Stimulated activated CD8-positive, alpha-beta memory T cell treated with anti-CD3 and anti-CD28 coated beads, Interleukin-7, amount 100 ng/mL, for 48 hours (primary cell): ENCODE measurements at places on chromosomes 4 and X.

- DNase-seq: no peak
Measured at GRCh38 chr4:3344596-3344995, 51.8 kb downstream of the RGS12 start.

GRCh38 chr4:95105983-95106382 is 348.2 kb downstream of the BMPR1B start:
- DNase-seq: no peak

GRCh38 chr4:113646442-113646822 is 115.1 kb downstream of the CAMK2D start:
- DNase-seq: no peak

GRCh38 chr4:6988016-6988715 is 55.0 kb upstream of the TADA2B start:
- no peak for DNase-seq

DNA sequence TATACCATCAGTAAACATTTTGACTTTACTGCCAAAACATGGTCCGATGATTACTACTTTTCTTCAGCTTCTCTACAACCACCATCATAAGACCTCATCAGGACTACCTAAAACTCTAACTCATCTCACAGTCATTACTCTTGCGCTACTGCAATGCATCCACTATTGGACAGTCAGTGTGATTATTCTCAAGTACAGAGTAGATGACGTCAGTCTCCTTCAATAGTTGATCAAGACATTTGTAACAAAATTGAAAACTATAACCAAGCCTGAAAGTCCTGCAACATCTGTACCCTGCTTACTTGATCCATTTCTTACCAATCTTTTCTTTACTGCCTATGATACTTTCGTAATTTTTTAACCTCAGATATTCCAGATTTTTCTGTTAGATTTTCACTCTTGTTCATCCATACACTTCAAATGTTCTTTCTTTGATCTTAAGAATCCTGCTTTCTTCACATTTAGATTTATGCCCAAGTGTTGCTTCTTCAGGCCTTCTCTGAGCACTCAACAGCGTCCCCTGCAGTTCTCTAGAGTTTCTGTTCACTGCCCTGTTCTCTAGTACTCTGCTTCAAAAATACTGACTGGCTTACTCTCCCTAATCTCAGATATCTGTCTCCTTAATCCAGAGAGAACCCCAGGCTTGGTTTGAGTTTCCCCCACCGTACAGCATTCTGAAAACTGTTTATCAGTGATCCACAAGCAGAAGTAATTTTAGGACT is 1517.6 kb downstream of the STIM2 start:
- no peak for DNase-seq

GRCh38 chr4:38762560-38762959 is 20.2 kb downstream of the TLR10 start:
- no peak for DNase-seq

- no peak for DNase-seq
Measured at GRCh38 chr4:94525993-94526728, 74.4 kb downstream of the PDLIM5 start.

- no peak for DNase-seq
Measured at GRCh38 chr4:25308306-25308705, 4.3 kb upstream of the ZCCHC4 start.

DNA sequence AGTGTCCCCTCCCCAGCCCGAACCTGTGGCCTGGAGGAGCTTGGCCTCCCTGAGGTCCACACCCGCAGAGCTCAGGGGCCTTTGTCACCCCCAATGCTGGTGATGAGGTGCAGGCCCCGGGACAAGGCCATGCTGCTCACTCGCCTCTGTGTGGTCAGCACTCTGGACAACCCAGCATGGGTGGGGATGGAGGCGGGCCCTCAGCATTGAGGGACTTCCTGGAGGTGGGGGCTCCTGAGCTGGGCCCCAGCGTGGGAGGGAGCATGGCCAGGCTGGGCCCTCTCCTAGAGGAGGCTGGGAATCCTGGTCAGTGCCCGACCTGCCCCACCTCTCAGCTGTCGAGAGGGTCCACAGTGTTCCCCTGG is 30.6 kb downstream of the TACC3 start:
- DNase-seq: no peak

GRCh38 chrX:38124000-38124399 is 96.7 kb downstream of the SRPX start:
- DNase-seq: no peak

DNA sequence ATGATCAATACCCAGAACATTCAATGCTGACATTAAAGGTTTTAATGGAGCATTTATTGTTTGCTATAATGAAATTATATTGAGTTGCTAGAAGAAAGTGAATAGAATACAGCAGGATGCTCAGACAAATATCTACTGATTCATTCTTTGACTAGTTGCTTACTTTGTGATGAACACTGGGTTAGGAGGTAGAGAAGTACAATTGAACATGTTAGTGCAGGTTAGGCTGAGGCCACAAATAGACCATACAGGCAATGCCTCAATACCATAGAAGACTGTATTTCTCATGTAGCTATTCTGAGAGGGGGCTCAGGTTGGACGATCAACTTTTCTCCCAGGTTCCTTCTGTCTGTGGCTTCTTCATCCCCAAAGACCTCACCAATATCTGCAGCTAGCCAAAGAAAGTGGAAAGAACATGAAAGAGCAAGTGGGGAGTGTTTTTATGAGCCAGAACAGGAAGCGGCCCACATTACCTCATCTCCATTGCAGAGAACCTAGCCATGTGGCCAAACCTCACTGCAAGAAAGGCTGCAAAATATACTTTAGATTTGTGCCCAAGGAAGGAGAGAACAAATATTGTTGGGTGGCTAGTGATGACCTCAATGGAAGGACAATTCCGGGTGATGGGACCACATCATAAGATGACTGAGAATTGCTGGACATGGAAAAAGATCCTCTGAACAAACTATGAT is 180.3 kb upstream of the GATB start:
- no peak for DNase-seq

DNA sequence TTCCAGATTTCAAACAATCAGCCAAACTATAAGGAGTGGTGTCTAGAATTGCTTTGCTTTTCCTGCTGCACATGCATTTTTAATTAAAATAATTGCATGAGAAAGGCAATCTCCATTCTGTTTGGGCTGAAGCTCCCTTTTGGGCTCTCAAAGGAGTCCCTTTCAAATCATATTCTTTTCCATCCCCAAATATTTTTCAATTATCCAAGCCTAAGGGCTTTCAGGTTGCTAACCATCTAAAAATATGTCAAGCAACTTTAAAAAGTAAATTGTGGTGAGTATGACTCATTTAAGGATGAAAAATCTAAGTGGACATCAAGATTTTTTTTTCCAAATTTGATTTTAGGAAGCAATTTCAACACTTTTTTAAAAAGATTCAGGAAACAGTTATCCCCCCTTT is 28.4 kb downstream of the PIR start:
- no peak for DNase-seq

- no peak for DNase-seq
Measured at GRCh38 chrX:139825618-139826017, 107.2 kb downstream of the ATP11C start.

- DNase-seq: no peak
Measured at GRCh38 chr4:110208419-110208818, 10.0 kb upstream of the ELOVL6 start.

DNA sequence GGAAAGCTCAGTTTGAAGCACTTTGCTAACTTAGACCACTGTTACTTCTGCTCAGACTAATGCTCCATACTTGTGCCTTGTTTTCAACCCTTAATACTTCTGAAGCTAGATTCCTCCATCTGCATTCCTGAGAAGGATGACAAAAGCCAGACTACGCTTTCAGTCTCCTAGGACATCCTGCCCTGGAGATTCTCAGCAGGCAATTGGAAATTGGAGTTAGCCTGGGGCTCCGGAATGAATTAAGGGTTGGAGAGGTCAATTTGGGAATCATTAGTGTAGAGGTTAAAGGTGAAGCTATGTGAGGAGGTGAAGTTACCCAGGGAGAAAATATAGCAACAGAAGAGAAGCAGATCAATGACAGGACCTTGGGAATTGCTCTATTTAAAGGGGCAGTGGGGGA is 215.9 kb upstream of the MBNL3 start:
- DNase-seq: no peak

DNA sequence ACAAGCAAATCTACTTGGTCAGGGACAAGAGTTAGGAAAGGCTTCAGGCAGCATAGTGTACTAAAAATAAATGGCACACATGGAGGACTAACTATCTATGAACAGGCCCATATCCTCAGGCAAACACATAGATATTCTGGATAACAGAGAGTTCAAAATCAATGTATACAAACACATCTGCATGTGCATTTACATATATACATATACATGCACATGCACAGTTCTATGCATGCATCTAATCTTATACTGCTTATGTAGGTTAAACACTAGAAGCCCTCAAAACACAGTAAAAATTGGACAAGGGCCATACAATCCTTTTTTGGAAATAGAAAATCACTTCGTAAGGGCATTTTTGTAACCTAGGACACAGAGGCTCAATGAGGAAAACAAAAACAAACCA is 458.0 kb upstream of the CXorf51B start:
- no peak for DNase-seq

- no peak for DNase-seq
Measured at GRCh38 chr4:65918872-65919271, 248.6 kb upstream of the EPHA5 start.

DNA sequence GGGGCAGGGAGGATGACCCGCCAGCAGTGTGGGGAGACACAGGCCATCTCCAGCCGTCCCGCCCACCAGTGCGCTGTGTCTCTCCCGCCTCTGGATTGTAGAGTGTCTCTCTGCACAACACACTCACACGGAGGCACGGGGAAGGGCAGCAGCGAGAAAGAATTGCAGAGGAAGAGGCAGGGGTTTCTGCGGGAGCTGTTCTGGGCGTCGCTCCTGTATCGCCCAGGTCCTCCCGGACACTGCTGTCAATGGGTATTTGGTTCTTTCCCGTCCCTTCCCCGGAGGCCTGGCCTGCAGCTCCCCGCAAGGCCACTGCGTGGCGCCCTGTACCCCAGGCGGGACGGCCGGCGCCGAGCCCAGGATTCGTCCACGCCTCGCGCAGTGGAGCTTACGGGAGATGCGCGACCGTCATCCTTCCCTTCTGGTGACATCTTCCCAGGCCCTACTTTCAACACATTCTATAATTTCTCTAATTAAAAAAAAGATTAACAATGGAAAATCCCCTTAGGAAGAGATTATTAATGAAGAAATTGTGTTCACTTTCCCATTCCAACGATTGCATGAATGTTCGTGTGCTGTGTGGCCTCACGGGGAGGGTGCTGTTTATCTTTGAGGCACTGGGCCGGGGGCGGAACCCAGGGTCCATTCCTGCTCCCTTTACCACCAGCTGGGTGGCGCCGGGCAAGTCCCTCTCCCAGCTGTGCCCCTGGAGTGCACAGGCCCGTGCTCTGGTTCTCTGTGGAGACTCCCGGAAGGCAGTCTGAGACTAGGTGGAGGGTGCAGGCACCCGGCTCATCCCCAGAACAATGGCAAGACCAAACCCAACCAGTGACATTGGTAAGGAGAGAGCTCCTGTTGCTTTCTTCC is 95.7 kb downstream of the CPZ start:
- no peak for DNase-seq

GRCh38 chrX:134685668-134686067 is 27.4 kb upstream of the PLAC1 start:
- DNase-seq: no peak

DNA sequence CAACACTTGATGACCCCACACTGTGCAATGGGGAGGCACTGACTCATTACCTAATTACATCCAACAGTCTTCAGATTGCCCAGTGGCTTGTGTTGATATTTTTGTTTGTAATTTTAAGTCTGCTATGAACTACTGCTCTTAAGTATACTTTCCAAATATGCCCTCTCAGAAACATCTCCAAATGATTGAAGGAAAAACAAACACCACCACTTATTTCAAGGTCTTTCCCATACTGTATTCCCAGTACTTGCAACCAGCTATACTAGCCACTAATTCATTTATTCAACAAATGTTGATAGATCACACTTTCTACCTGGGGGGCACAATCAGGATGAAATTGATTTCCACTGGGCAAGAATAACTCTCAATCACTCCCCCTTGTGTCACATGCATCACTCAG is 302.2 kb upstream of the CPEB2 start:
- no peak for DNase-seq

DNA sequence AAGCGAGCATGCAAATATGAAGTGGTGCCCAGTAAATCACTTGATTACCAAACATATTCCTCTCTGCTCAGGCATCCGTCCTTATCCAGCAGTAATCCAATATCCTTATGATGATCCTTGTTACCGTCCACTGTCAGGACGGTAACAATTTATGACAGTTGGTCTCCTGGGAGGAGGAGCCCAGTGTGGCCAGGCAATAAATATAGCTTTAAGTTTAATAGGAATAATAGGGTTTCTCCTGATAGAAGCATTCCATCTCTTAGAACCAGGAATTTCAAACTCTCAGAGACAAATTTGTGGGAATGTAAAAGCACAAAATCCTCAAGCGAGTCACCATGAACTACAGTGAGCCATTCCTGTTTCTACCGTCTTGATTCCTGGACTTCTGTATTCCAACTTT is 171.2 kb upstream of the IL15 start:
- DNase-seq: no peak

DNA sequence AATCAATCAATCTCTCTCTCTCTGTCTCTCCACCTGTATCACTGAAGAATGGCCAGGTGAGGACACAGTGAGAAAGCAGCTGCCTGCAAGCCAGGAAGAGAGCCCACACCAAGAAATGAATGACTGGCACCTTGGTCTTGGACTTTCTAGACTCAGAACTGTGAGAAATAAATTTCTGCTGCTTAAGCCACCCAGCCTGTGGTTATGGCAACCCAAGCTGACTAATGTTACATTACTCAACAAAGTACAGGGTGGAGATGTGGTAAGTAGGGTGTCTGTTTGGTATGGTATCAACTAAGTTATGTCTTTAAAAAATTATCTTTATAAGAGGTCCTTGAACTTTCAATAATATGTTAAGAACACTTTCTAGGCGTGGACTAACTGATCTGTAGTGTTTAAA is 159.3 kb downstream of the EPHA5 start:
- DNase-seq: no peak

DNA sequence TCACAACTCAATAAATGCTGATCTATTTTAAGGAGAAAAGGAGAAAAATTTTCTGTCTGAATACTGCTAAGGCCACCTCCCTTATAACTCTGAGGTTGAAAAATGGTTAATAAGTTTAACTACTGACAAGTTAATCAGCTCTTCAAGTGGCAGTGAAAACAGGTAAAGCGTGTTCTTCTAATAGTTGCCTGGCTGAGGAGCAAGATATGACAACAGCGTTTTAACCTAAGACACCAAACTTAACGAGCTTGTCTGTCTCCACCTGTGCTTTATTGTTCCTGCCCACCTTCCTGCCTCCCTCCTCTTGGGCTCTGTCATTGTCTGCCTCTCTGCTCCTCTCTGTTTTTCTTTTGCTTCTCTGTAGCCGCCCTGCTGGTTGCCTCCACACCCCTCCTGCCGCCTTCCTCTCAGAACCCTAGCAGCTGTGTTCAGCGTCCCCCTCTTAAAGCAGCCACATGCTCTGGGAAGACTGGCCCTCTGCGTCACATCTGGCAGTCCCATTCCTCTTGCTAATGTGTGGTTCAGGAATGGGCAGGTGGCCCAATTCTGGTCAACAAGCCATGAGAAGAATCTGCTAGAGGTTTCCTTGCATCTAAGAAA is 4.3 kb upstream of the TSPAN5 start:
- DNase-seq: peak; percentile 31
